ENCODE measurements at places on chromosomes 7 and 10. TPM values are rescaled to one million over a fixed set of nuclear protein-coding genes. Genes with fewer than 3 reads are reported as not detected.

Gene STEAP1
- 2.6 TPM for total RNA-seq

- no peak for DNase-seq
These were observed 89.9 kb downstream of the PHYHIPL start for GRCh38 chr10:59266321-59266720.

DNA sequence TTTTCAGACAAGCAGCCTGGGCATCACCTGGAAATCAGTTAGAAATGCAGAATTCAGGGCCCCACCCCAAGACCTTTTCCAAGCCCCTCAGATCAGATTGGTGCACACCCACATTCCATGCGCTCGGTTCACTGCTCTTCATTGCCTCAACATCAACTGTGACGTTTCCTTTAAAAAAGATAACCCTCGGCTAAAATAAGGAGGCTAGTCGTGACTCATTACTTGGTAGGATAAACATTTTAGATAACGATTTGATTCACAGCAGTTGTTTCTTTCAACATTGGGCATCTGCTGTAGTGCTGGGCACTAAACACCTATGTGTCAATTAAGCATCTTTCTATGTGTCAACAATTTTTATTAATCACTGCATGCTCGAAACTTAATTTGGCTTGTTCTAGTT is 191.1 kb upstream of the LRGUK start:
- DNase-seq = no peak

Gene HNRNPA2B1
- 695 TPM for total RNA-seq

Gene SPDYE9
- not detected for total RNA-seq

Gene WAC
- 120 TPM for total RNA-seq

- DNase-seq = no peak
These were observed 2.3 kb downstream of the DENND2A start for GRCh38 chr7:140638173-140638791.

DNA sequence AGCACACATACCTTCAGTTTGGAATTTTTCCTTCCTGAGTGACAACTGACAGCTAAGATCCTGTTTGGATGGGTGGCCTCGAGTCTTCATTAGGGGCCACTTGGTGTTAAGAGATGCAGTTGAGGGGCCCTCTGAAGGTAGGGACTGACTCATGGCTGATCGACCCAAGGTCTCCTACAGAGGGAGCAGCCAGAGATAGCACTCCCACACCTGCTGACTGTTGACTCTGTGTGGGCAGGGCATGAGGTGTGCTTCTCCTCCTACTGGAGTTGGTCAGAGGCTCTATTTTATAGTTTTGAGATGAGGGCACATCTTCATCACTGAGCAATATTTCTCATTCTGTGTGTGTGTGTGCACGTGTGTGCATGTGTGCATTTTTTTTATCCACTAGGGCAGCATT is 378.8 kb upstream of the PODXL start:
- DNase-seq = no peak

DNA sequence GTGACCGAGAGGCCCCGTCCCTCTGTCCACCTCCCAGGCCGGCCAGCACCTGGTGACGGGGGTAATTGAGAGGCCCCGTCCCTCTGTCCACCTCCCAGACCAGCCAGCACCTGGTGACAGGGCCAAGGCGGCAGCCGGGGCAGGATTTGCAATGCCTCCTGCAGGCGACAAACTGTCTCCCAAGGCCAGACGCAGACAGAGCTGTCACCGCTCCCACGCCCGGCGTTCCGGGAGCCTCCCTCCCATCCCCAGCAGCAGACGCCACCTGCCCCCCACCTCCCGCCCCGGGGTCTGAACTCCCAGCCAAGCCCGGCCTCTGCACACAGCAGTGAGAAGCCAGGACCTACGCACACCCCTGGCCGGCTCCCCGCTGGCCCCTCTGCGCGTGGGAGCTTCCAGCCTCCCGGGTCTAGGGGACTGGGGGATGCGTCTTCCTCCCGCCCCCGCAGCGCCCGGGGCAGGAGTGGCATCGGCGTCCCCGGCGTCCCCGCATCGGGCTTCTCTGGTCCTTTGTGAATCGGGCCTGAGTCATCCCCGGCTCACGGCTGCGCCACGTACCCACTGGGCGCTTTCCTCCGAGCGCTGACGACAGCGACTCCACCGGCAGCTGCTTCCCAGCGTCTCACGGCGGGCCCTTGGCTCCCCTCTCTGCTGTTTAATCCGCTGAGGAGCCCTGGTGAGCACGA is 95.1 kb upstream of the DIP2C start:
- DNase-seq = peak; percentile 67

- DNase-seq = no peak
These were observed 20.2 kb upstream of the RPA3 start for GRCh38 chr7:7738622-7739021.

- no peak for DNase-seq
These were observed 5.9 kb downstream of the EBF3 start for GRCh38 chr10:129958148-129958628.

GRCh38 chr7:144408121-144408520 is 4.6 kb upstream of the NOBOX start:
- DNase-seq = no peak

DNA sequence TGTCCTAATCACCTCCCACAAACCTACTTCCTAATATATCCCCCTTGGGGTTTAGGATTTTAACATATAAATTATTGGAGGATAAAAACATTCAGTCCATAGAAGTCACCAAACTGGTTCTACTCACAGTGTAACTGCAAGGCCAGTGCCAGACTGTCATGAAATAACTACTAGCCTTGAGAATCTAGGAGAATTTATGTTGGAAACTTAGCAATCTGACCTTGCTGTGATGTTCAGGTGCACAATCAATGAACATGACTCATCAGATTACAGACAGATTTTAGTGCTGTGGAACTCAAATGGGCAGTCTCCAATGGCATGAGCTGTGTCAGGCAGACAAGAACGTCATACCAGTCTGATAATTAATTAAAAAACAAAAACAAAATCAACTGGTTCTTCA is 571.4 kb upstream of the IGFBP3 start:
- DNase-seq = no peak

DNA sequence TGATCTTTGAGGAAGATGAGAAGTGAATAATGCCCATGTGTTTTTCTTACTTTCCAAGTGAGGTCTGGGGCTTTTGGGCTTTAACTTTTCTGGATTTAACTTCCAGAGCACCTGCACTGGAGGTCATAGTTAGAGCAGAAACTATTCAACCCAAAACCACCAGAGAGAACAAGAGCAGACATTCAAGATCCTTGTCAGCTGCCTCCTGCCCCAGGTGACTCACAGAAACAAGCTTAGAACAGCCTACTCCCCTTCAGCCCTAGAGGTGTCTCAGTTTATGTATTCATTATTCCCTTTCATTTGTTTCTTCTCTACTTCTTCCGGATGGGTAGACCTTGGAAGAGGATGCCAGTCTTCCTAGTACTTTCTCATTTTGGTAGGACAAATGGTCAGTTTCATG is 270.5 kb downstream of the CNTNAP2 start:
- no peak for DNase-seq

DNA sequence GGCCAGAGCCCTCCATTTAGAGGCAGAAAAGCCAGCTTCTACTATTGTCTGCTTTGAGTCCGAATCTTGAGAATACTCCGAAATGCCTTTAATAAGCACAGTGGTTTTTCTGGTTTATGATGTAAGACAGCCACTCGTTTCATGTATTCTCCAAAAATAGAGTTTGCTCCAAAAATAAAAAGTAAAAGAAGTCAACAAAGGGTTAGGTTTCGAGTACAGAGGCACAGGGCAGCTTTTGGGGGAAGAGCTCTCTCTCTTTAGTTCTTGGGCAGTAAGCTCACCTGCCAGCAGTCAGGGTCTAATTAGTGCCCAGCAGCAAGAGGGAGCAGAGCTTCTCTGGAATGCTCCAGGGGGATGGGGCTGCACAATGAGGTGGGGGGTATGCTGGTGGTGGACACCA is 20.2 kb downstream of the CREB3L2 start:
- DNase-seq = no peak
